ENCODE measurements at places on chromosomes 2 and 18. TPM values are rescaled to one million over a fixed set of nuclear protein-coding genes. Genes with fewer than 3 reads are reported as not detected.

SFTPB gene
- total RNA-seq, result not detected

SPIRE1 gene
- total RNA-seq, result 5.0 TPM

PRSS56 gene
- not detected for total RNA-seq

KIF1A gene
- not detected for total RNA-seq

IL1F10 gene
- not detected for total RNA-seq

RAD51AP2 gene
- not detected for total RNA-seq

EGR4 gene
- 0.52 TPM for total RNA-seq

NTSR2 gene
- not detected for total RNA-seq

LONRF2 gene
- 0.10 TPM for total RNA-seq

GTF2A1L gene
- not detected for total RNA-seq

SERPINB12 gene
- not detected for total RNA-seq

TDRD15 gene
- total RNA-seq, result 0.10 TPM

DSG1 gene
- not detected for total RNA-seq

TMEM200C gene
- under 0.01 TPM for total RNA-seq

PLEKHB2 gene
- total RNA-seq, result 105 TPM

GREB1L gene
- under 0.01 TPM for total RNA-seq

STARD6 gene
- not detected for total RNA-seq

MYOM1 gene
- 0.94 TPM for total RNA-seq

IL18R1 gene
- total RNA-seq, result 6.5 TPM
